ENCODE measurements at places on chromosomes 7 and 10.

DNA sequence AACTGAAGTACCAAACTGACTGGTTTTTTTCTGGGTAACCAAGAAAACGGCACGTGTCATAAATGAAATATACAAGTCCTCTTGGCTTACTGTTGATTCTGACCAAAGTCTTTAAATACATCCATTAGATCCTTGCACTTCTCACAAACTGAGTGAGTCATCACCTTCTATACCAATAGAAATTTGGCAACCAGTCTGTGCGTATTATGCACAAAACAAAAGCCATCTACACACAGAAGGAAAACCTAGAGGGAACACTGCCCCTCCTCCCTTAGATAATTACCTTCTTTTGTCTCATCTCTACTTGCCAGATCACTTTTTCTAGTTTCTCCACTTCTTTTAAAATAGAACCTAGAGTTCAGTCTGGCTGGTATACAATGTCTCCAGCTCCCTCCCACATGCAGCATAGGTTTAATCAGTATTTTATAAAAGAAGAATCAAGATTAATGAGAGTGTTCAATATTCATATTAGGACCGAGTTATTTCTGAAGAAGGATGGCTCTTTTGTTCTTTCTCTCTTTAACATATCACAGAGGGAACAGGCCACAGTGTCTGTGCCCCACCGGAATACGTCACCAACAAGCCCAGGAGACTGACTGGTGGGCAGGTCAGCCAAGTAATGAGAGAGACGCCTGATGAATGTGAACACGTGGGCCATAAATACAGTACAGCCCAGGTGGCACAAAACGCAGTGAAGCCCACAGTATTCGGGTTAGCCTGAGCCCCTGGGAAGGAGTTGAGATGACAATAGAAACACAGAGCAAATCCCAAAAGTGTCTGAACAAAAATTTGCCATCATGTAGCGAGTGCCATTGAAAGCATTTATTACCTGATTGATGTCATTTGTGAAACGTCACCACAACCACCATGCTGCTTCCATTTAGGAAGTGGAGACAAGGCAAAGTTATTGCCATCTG is 91.3 kb downstream of the KIAA1549 start:
- no peak for DNase-seq

DNA sequence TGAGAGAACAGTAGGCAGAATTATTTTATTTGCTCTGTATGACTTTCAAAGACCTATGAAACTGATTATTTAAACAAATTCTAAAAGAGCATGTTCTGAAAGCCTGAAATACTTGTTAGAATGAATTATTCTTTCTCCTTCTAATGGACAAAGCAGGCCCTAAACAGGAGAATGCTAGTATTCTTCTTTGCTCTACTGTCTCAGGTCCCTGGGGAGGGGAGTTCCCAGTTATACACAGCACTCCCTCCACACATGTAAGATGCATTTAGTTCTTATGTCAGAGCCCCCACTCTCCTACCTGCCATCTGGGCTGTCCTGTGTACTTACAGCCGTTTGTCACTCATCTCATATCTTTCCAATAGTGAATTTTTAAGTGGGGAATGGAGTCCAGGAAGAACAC is 633.5 kb upstream of the ANKRD30A start:
- DNase-seq, result no peak

- DNase-seq, result no peak
These were observed 93.5 kb upstream of the SLC25A13 start for GRCh38 chr7:96415293-96415940.

- peak; percentile 93 for DNase-seq
These were observed 1.8 kb downstream of the C10orf95 start for GRCh38 chr10:102449321-102450123.

DNA sequence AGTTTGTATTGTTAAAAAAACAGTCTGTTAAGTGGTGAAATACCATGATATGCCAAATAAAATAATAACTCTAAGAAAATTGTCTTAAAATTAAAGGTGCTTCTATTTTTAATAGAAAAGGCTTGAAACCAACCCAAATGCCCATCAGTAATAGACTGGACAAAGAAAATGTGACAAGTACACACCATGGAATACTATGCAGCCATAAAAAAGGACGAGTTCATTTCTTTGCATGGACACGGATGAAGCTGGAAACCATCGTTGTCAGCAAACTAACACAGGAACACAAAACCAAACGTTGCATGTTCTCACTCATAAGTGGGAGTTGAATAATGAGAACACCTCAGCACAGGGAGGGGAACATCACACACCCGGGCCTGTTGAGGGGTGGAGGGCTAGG is 7.1 kb downstream of the CNTNAP2 start:
- no peak for DNase-seq

- DNase-seq, result no peak
These were observed 14.6 kb downstream of the CHRM2 start for GRCh38 chr7:136883046-136883445.

GRCh38 chr10:60009710-60010383 is 103.5 kb upstream of the CCDC6 start:
- peak; percentile 45 for DNase-seq

GRCh38 chr10:126734015-126734414 is 63.5 kb upstream of the C10orf90 start:
- DNase-seq, result no peak

GRCh38 chr10:489330-489729 is 200.1 kb downstream of the DIP2C start:
- DNase-seq, result no peak

GRCh38 chr7:151470711-151471110 is 30.8 kb upstream of the CRYGN start:
- no peak for DNase-seq

DNA sequence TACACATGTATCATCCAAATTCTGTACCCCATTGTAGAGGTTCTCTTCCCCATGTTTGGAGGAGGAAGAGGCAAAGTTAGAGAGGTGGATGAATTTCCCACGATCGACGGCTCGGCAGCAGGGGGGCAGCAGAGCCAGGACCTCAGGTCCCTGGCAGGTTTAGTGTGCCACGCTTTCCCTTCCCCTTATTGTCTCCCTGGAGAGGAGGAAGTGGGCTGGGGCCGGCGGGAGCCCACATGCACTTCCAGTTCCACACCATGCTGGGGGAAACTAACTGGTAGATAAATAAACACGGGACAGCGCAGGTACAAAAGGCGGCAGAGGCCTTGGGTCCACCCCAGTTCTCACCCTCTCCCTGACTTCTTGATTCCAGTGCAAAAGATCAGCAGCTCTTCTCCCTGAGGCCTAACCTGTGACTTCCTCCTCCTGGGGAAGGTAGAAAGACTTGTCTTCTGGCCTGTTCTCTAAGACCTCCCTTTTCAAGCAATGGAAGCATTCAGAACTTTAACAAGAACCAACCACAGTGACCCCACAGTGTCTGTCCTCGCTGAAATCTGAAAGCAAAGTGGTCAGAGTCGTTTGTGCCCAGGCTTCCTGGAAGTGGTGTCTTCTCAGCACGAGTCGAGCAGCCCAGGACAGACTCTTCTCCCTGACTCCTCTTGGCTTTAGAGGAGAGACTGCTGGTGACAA is 30.5 kb upstream of the SRGN start:
- DNase-seq, result no peak

GRCh38 chr10:131102676-131103075 is 208.8 kb downstream of the TCERG1L start:
- DNase-seq, result peak; percentile 89

- DNase-seq, result no peak
These were observed 167.5 kb upstream of the CELF2 start for GRCh38 chr10:10850214-10850613.

DNA sequence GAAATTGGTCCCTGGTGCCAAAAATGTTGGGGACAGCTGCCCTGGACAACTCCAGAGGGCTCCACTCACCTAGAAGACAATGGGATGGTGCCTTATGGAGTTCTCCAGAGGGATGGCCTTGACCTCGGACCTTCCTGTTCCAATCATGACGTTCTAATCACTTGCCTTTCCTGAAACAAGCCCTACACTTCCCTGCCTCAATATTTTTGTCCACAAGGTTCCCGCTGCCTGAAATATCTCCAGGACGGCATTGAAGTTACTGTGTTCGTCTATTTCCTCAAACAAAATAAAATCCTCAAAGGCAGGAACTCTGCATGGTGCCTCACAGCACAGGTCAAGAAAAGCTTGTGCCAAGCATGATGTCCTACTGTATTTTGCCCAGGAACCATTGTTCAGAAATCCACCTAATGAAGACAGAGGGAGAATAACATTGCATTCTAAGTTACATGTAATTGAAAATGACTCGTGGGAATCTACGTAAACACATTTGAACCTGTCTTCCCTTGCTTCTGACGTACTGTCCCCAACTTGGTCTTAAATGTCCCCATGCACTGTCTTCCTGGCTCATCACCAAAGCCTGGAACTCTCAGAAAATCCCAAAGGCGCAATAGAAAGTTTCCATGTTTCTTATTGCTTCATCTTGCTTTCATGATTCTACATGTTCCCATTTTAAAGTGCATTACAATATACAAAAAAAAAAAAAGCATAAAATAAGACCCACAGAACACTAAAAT is 342.3 kb upstream of the NRP1 start:
- no peak for DNase-seq

- DNase-seq, result no peak
These were observed 6.1 kb downstream of the PTPRN2 start for GRCh38 chr7:158581440-158582088.

DNA sequence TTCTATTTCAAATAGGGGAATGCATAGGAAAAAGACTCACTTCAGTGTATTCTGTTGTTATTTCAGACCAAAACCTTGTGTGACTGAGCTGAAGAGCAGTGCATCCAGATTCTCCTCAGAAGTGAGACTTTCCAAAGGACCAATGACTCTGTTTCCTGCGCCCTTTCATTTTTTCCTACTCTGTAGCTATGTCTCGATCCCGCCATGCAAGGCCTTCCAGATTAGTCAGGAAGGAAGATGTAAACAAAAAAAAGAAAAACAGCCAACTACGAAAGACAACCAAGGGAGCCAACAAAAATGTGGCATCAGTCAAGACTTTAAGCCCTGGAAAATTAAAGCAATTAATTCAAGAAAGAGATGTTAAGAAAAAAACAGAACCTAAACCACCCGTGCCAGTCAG is 12.0 kb downstream of the TET1 start:
- DNase-seq, result no peak

DNA sequence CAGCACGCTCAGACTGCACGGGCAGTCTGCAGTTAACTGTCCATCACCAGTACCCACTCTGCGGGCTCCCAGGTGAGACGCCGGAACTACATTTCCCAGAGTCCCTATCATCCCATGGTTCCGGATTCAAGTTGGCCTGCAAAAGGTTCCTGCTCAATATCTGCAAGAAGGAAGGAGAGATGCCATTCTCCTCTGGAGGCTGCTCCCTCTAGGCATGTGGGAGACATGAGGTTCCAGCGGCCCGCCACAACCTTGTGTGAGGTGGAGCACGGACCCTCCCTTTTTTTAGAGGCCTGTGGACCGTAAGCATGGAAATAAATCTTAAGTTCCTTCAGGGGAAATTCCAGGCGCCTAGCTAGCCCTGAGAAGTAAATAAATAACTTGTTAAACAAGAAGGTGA is 29.7 kb downstream of the NUP42 start:
- no peak for DNase-seq

DNA sequence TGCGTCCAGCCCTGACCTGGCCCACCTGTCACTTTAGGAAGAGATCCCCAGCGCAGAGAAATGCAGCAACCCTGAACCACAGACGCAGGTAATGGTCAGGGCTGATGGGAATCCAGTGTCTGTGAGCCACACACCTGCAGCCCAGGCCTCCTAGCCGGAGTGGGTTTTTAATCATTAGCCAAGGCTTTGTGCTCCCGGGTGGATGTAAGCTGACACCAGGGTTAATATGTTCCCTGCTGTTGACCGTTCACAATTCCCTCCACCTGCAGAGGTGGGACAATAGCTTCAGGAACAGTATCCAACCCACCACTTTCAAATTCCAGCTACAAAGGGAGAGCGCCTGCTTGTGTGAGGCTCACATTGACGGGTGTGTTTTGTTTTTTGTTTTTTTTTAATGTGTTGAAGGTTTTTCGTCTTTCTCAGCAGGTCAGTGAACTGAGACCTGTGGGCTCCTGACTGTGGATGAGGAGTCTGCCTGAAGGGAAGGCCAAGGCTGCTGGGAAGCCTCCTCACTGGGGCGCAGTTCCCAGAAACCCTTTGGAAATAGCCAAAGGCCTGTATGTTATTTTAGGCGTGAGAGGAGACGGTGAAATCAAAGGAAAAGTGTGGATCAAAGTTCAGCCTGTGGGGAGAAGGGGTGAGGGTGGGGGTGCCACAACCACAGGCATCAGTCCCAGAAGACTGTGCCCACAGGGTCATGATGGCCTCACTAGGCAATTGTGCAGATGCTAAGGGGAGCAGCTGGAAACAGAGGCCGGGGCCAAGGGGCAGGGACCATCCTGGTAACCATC is 111.1 kb downstream of the TNS3 start:
- no peak for DNase-seq

GRCh38 chr7:98713165-98713810 is 96.2 kb downstream of the NPTX2 start:
- no peak for DNase-seq

DNA sequence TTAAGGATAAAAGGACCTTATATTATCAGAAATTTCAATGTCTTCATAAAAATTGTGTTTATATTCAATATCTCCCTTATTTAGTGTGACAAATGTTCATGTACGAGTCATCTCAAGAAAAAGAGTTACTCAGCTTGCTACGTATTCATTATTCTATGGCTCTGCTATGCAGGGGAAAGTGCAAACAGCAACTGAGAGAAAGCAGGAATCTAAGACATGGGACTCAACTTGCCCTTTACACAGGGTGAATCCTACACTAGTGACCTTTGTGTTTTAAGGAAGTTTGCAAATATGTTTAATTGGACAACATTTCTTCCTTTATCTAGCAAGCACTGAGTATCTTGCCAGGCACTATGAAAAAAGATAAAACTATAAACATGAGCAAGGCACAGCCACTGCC is 104.7 kb downstream of the NPSR1 start:
- no peak for DNase-seq

DNA sequence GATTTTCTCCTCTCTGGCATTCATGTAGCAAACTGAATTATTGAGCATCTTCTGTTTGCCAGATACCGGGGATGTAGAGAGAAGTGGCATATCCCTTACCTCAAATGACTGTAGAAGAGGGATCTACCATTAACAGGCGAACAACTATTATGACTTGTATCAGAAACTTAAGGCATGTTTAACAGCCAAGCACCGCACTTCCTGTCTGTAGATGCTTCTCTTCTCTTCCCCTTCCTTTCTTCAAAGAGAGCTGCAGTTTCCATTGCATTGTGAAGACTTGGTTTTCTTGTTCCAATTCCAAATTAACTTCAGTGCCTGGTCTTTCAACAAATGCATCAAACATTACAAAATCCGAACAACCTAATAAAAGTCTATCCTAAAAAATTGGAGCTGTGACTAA is 49.3 kb downstream of the LRRC4 start:
- no peak for DNase-seq

GRCh38 chr10:44961931-44962750 is 2.5 kb downstream of the RASSF4 start:
- no peak for DNase-seq

DNA sequence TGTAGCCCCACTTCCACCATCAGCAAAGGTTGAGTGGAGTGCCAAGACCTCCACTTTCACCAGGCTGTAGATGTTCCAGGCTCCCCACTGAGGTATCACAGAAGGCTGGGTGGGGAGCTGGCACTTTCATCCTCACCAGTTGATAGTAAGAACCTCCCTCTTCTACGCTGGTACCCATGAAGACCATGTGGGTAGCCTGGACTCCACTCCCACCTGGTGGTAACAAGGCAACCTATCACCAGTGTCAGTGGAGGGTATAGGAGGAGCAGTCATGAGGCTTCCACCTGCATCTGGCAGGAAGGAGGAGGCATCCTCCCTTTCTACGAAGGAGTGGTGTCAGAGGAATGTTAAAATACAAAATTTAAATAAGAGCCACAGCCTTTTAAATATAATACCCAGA is 4.4 kb downstream of the SMIM30 start:
- DNase-seq, result no peak
